ENCODE measurements at places on chromosomes 7 and 10. TPM values are rescaled to one million over a fixed set of nuclear protein-coding genes. Genes with fewer than 3 reads are reported as not detected.

- DNase-seq = no peak
These were observed 8.0 kb upstream of the MBL2 start for GRCh38 chr10:52780391-52781155.

FAM24B gene
- not detected for total RNA-seq

AGR2 gene
- total RNA-seq = 23.9 TPM

DNA sequence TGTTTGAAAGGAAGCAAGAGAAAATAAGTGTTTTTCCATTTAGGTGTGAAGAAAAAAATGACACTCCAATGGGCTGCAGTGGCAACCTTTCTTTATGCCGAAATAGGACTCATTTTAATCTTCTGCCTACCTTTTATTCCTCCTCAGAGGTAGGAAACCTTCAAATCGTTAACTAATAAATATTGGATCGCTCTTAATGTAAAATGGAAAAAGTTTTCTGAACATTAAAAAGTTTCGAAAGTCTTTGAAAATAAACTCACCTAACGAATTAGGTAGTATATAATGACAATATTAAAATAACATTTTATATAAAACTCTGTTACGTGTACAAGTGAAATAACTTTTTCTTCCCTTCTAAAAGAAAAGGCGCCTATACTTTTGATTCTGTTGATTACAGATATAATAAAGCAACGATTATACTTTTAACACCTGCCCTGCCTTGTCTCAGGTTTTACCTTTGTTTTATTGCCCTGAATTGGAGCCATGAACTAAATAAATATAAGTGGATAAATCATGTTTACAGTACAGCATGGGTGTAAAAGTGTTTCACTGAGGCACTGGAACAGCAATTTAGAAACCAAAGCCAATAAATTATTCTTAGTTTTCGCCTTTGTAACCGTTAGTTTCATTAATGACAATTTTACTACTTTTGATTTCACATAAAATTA lies 804 bp downstream of the BCAP29 start:
- no peak for DNase-seq

VPS41 gene
- 57.2 TPM for total RNA-seq

- no peak for DNase-seq
These were observed 962 bp downstream of the ZKSCAN1 start for GRCh38 chr7:100016215-100016901.
